Frontal cortex (tissue), 4 donors: ENCODE measurements at places on chromosomes 13 and 19. TPM values are rescaled to one million over a fixed set of nuclear protein-coding genes. Genes with fewer than 3 reads are reported as not detected.

FRY gene
- total RNA-seq, result 55.4 TPM

ZNF835 gene
- 13.0 TPM for total RNA-seq

GRCh38 chr19:58480481-58480830 lies 4.3 kb downstream of the ZNF446 start:
- DNase-seq, result no peak

RDH8 gene
- total RNA-seq, result not detected

- DNase-seq, result no peak
These were observed 2435.9 kb upstream of the PCDH20 start for GRCh38 chr13:63851526-63851925.
